ENCODE measurements at places on chromosomes 5 and 9.
A peak's percentile ranks its signal among the peaks of the same experiment; 100 is the strongest.

GRCh38 chr5:150320044-150320613 lies 17.4 kb upstream of the ARSI start:
- DNase-seq: no peak

- DNase-seq: peak; percentile 26
Observed at GRCh38 chr5:219460-219863, 1.3 kb downstream of the SDHA start.

DNA sequence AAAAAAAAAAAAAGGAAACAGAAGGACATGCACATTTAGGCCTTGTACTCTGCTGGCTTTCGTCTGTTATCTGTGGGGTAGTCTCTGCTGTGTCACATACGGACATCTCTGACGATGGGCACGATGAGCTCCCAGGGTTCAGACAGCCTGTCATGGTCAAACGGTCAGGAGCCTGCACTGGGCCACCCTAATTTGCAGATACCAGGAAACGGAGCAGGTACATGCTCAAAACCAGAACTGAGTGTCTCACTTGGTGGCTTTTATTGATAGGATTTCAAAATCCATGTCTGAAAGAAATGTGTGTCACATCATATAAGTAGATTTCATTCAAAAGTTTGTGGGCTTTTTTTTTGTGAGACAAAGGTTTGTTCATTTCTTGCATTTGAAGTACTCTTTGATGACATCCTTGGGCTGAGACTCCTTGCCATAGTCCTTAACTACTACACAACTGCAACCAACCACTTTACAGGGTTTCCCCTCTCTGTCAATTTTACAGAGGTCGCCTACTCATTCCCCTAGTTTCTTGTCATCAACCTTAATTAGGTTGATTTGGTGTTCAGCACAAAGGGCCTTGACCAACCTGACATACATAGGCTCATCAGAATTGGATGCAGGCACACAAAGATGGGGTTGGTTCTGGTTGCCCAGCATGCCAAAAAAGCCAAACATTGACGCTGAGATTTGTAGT lies 9.0 kb downstream of the CKMT2 start:
- DNase-seq: peak; percentile 23

- no peak for DNase-seq
Observed at GRCh38 chr5:94228791-94229190, 389.6 kb downstream of the KIAA0825 start.

- DNase-seq: peak; percentile 86
Observed at GRCh38 chr5:158560170-158560569, 539.5 kb downstream of the EBF1 start.

GRCh38 chr9:127711226-127711701 lies 4.2 kb downstream of the PTRH1 start:
- peak; percentile 27 for DNase-seq

GRCh38 chr5:151684690-151685361 lies 1.9 kb downstream of the SPARC start:
- DNase-seq: no peak

DNA sequence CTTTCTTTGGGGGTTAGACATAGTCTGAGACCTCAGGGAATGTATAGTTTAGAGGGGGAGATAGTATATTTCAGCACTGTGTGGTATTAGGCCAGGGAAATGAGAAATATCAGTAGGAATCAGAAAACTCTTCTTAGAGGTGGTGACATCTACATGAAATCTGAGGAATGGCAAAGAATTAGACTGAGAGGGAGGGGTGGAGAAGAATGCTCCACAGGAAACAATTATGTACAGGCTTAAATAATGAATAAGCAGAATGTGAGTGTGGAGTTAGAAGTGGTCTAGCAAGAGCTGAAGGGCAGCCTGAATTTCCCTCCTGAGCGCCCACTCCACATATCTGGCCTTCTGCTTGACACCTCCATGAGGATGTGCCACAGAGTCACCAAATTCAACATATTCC lies 3.6 kb upstream of the MACIR start:
- no peak for DNase-seq

GRCh38 chr5:142421228-142421617 lies 96.4 kb upstream of the SPRY4 start:
- DNase-seq: no peak

GRCh38 chr9:92164490-92164889 lies 49.3 kb upstream of the SPTLC1 start:
- DNase-seq: no peak

DNA sequence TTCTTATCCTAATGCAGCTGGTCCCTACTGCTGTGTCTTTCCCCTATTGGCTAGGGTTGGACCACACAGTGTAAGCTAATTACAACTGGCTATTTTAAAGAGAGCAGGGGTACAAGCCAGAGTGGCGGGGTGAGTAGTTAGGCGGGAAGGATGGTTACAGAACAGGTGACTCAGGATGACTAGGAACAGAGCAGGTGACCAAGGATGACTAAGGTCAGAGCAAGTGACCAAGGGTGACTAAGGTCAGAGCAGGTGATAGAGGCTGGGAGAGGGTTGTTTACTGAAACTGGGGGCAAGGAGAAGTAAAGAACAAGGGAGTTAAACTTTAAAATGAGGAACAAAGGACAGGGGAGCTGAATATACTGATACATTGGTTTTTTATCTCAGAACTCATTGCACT lies 125.4 kb downstream of the PTTG1 start:
- no peak for DNase-seq

DNA sequence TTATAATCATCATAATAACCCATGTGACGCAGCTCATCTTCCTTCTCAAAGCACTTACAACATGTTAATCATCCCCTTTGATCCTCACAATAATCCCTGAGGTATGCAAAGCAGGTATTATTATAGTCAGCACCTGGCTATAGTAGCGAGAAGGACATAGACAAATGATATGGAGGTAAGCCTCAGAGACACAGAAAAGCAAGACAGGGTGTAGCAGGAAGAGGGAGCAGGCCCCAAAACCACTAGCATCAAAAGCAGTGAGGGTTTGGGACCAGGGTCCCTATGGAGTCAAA lies 139.2 kb upstream of the SLC30A5 start:
- DNase-seq: no peak

- no peak for DNase-seq
Observed at GRCh38 chr5:58264276-58264675, 195.6 kb downstream of the PLK2 start.
